ENCODE measurements at places on chromosomes 7 and 10.

- DNase-seq: no peak
Observed at GRCh38 chr7:92723205-92723604, 113.2 kb downstream of the CDK6 start.

GRCh38 chr10:12499076-12499986 lies 150.0 kb downstream of the CAMK1D start:
- no peak for DNase-seq

DNA sequence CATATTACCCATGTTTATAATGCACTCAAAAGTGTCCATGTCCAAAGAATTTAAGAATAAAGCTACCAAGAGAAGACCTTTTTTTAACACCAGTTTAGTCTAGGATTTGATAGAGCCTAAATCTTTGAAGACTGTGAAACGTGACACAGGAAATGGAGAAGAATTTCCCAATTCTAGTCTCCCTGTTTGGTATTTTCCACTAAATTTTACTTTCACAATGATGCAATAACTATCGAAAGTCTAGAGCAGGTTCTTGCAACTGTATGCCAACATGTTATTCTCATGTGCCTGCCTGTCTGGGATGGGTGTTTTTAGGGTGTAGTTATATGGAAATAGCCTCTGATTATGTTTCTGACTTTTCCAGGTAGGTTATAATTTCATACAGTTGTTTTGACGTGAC lies 6.9 kb upstream of the MXI1 start:
- DNase-seq: no peak

GRCh38 chr10:117165538-117166417 lies 27.7 kb upstream of the VAX1 start:
- DNase-seq: peak; percentile 79

DNA sequence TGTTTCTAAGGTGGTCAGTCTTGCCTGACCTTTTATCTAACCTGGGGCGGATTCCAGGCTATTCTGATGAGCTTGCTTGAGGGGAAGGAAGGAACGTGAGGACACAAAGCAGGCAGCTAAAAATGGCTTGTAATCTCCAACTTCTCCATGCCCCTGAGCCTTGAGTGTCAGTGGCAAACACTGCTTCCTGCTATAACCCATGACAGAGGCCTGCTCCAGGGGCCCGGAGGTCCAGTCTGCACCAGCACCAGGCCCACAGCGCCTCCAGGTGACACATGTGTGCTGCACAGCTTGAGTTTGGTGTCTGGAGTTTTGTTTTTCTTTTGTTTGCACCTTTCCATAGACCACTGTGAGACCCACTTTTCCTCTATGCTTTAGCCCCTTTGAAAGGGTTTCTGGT lies 207.9 kb downstream of the PAXIP1 start:
- no peak for DNase-seq

Measured in type B pancreatic cell (in vitro differentiated cells).